AG10803 (cell line): ENCODE measurements at places on chromosomes 12 and 14.

- no peak for DNase-seq
These were observed 8.5 kb upstream of the FKBP11 start for GRCh38 chr12:48933664-48934311.

DNA sequence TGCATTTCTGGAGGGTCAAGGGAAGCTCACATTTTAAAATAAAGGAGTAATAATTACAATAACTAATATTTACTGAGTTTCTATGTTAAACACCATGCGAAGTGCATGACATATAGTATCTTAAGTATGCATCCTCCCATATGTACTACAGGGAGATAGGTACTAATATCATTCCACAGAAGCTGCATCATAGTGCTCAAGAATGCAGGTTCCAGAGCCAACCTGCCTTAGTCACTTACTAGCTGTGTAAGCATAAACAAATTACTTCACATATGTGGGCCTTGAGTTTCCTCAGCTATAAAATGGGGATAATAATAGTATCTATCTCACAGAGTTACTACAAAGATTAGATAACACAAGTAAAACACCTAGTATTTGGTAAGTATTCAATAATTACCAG lies 18.3 kb downstream of the ARMH4 start:
- peak; percentile 68 for DNase-seq

DNA sequence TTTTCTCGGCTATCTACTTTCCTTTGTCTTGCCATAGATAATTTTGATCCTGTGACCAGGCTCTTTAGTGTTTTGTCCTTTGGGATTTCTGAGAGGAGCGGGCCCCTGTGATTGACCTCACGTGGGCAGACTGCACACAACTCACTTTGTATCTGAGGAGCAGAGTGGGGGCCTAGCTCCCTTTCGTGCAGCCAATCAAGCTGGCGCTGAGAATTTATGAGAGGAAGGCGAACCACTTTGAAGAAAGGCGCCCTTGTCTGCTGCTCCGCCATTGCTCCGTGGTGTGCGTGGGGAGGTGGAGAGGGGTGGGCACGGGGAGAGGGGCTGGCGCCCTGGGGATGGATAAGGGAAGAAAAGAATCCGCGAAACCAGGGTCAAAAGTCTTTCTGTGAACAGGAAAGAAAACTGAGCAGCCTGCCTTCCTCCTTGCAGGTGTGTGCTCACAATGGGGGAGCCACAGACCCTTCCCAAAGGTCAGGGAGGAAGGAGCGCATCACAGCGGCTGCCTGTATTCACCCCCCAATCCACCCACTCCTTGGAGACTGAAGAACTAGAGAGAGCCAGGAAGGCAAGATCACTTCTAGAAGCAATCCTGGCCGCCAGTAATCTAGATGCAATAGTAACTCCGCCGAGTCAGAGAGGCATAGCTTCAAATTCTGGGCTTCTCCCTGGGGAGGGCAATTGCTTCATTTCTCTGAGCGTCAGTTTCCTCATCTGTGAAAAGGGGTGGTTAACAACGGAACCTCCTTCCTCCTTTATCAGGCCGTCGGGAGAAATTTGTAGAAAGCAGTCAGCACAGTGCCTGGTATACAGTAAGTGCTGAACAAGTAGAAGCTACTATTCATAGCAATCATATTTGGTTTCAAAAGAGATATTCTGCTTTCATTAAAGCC lies 24.9 kb upstream of the MED13L start:
- no peak for DNase-seq

DNA sequence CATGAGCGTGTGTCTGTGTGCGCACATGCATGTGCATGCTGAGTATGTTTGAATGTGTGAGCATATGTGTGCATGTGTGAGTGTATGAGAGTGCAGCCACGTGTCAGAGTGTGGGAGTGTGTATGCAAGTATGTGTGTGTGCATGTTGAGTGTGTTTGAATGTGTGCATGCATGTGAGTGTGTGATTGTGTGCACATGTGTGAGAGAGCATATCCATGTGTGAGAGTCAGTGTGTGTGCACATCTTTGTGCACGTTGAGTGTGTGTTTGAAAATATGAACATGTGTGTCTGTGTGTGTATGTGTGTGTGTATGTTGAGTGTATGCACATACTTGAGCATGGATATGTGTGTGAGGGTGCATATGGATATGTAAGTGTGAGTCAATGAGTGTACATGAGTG lies 730.8 kb downstream of the VRK1 start:
- DNase-seq: no peak

GRCh38 chr14:99357151-99357915 lies 85.3 kb upstream of the BCL11B start:
- no peak for DNase-seq

GRCh38 chr12:124684971-124685688 lies 117.7 kb upstream of the NCOR2 start:
- DNase-seq: peak; percentile 77

GRCh38 chr14:84247693-84248092 lies 1282.3 kb upstream of the FLRT2 start:
- DNase-seq: no peak

DNA sequence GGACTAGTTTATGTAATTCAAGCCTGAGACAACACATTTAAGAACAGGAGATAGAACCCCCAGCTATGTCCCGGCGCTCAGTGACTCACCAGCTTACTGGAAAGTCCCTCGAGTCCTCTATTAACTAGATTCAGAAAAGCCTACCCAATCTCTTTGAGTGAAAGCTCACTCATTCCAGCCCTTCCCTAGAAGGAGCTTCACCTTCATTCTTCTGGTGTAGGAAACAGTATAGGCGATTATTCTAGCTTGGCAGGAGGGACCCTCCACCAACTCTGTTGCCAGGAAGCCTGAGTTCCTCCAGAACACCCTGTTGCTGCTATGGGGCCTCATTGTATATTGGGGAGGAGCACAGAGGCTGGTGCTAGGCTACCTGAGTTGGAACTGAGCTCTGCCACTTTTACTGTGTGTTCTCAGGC lies 57.2 kb upstream of the AEBP2 start:
- DNase-seq: peak; percentile 70

GRCh38 chr12:111656016-111656415 lies 29.7 kb downstream of the BRAP start:
- DNase-seq: no peak

DNA sequence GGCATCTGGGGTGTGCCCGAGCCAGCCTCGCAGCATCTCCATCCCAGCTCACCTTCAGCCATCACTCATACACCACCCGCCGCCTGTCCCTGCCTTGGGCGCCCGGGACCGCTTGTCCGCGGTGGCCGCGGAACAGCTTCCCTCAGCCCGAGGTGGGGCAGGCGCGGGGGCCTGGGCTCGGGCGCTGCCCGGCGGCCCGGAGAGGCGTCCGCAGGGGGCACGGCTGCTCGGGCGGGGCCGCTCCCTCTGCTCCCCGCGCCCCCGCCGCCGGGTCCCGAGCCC lies 430 bp downstream of the SLC41A2 start:
- DNase-seq: no peak

GRCh38 chr14:68862954-68863594 lies 70.2 kb upstream of the ZFP36L1 start:
- peak; percentile 75 for DNase-seq

- DNase-seq: no peak
These were observed 4.7 kb downstream of the MDM2 start for GRCh38 chr12:68812553-68813241.

- DNase-seq: no peak
These were observed 37.6 kb upstream of the SLCO1C1 start for GRCh38 chr12:20657496-20657895.

- DNase-seq: peak; percentile 89
These were observed 10.3 kb upstream of the SERPINA3 start for GRCh38 chr14:94601884-94602391.

DNA sequence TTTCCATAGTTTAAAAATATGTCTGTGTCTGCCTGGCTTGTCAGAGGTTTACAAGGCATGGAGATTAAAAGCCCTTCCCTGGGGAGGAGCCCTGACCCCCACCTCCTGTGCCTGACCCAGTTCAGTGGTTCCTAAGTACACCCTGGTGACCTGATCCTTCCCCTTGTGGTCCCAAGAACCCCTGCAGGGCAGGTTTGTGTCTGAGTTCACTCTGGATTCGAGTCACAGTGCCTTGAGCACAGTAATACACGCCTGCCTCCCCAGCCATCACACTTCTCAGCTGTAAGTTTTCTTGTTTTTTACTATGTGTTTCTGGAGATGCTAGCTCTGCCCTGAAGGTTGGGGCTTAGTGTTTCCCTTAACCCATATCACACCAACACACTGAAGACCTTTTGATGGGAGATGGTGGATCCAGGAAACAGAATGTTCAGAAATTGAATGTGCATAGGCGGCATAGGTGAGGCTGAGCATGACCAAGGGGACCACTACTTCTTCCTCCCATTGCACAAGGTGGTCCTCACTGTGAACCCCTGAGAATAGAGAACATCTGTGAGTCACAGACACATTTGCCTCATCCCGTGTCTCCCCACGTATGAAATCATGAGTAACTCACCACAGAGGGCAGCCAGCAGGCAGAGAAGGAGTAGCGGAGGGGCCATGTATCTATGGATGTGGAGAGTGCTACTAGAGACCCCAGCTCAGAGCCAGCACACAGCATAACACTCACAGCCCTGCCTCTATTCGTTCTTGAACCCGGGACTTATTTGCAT lies 962.9 kb downstream of the TMEM121 start:
- no peak for DNase-seq

GRCh38 chr14:54338696-54339317 lies 58.0 kb upstream of the CDKN3 start:
- peak; percentile 58 for DNase-seq

- peak; percentile 68 for DNase-seq
These were observed 183.7 kb upstream of the NTF3 start for GRCh38 chr12:5248230-5248629.

DNA sequence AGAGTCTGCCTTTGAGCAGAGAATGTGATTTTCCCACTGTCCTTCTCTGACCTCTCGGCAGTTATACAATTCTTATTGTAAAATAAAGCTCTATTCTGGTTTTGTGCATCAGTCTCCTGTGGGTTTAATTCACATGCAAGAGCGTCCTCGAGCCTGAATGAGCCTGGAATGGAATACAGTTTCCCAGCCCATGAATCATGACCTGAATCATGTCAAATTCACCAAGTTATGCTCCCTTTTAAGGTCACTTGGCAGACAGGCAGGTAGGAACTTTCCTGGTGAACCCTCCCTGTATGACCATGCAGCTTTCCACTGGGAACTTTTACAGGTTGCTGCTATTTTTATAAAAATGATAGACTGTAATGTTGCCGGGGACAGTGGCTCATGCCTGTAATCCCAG lies 41.7 kb downstream of the BICD1 start:
- DNase-seq: no peak

GRCh38 chr12:13117029-13117428 lies 13.6 kb upstream of the GSG1 start:
- no peak for DNase-seq

- peak; percentile 80 for DNase-seq
These were observed 185.6 kb upstream of the ARID2 start for GRCh38 chr12:45543887-45544286.

- no peak for DNase-seq
These were observed 26.8 kb downstream of the FERMT2 start for GRCh38 chr14:52923902-52924575.

DNA sequence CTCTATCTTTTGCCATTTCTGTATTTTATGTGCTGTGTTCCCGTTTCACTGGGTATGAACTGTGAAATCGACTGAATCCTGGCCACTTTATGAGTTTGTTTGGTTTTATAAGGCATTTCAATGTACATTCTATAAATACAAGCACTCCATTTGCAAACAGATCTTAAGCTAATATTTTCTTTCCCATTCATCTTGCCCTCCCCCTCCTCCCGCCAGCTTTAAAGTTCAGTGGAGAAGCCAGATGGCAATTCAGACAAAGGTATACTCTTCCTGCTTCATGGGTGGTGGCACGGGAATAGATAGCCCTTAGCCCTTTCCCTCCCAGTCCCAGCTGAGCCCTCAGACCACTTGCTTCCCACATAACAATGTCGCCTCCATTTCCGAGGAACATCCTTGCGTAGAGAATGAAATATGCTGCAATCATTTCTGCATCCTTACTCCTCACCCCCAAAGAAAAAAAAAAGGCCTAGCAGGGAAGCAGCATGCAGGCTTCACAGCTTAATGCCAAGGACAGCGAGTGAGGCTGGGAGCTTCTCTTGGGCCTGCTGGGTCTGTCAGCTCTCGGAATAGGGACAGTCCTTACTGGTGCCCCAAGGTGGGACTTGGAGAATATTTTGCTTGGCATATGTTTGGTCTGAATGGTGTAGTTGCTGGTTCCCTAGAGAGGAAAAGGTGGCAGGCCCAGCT lies 52.8 kb upstream of the SRSF5 start:
- no peak for DNase-seq

- DNase-seq: peak; percentile 90
These were observed 113.7 kb upstream of the MYF6 start for GRCh38 chr12:80593766-80594165.
